ENCODE measurements at places on chromosomes 4 and X. TPM values are rescaled to one million over a fixed set of nuclear protein-coding genes. Genes with fewer than 3 reads are reported as not detected.

The PDGFRA gene
- total RNA-seq = 295 TPM

The SMARCA5 gene
- total RNA-seq = 39.5 TPM

The PNMA5 gene
- not detected for total RNA-seq

The SPRY1 gene
- total RNA-seq = 32.7 TPM

The GUCY1A1 gene
- total RNA-seq = 0.19 TPM

The NHSL2 gene
- total RNA-seq = 0.77 TPM

The MAGEC2 gene
- 0.28 TPM for total RNA-seq

The XG gene
- 2.5 TPM for total RNA-seq

The CXorf49 gene
- not detected for total RNA-seq

The OPHN1 gene
- total RNA-seq = 4.4 TPM

The ESX1 gene
- total RNA-seq = not detected

The MED14 gene
- 11.3 TPM for total RNA-seq

The GUCY1B1 gene
- 1.7 TPM for total RNA-seq

The TASL gene
- total RNA-seq = not detected

The PNMA3 gene
- total RNA-seq = 0.28 TPM

The SGMS2 gene
- 221 TPM for total RNA-seq

The PLP1 gene
- under 0.01 TPM for total RNA-seq

The EVC2 gene
- 11.3 TPM for total RNA-seq

The MAGEB10 gene
- total RNA-seq = not detected

Measured in regular cardiac myocyte (primary cell).